Skin of body (tissue), 3 donors: ENCODE measurements at places on chromosomes 6 and 20.

DNA sequence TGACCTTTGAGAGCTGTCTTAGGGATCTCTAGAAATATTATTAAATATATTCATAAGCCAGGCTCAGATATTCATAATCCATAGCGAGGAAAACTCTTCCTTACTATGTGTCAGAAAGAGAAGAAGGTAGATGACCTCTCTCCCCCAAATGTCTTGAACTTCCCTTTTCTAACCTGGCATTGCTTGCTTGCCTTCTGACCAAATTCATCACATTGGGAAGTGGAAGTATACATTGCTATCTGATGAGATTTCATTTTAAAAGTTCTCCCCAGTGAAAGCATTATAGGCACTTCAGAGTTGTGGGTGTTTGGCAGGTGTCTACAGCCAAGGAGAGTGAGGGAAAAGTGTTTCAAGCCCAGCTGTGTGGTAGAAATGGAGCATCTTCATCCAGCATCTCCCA, 197.3 kb downstream of the ZFAND3 start:
- no peak for DNase-seq

- DNase-seq = no peak
Observed at GRCh38 chr6:109081026-109081425, 13.6 kb downstream of the SESN1 start.

- DNase-seq = no peak
Observed at GRCh38 chr6:15017261-15017660, 228.6 kb upstream of the JARID2 start.

DNA sequence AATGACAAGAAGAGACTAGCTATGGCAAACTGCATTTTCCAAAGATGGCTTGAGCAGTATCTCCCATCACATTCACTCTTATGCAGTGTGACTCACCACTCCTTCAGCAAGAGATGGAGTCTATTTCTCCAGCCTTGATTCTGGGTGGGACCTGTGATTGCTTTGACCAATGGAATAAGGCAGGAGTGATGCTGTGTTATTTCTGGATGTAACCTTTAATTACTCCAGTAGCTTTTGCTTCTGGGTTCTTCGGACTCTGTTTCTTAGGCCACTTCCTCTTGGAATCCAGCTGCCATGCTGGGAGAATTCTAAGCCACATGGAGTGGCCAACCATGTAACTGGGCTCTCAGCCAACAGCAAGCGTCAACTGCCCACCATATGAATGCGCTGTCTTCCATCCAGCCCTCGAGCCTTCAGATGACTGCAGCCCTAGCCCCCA, 50.7 kb downstream of the TGM2 start:
- DNase-seq = no peak

DNA sequence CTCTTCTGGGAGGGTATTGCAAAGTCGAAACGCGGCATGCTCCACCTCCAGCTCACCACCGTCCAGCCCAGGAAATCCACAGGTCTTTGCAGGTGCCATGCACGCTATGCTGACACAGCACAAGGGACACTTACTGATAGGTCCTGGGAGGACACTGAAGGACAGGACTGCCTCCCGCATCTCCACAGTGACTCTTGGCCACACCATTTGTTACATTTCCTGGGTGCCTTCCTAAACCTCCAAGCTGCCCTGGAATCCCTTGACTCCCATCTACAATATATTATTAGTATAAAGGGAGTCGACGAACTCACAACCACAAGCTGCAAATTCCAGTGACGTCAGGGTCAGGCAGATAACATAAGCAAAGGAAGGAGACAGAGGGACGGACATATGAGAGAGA, 106.9 kb downstream of the JPH2 start:
- no peak for DNase-seq

DNA sequence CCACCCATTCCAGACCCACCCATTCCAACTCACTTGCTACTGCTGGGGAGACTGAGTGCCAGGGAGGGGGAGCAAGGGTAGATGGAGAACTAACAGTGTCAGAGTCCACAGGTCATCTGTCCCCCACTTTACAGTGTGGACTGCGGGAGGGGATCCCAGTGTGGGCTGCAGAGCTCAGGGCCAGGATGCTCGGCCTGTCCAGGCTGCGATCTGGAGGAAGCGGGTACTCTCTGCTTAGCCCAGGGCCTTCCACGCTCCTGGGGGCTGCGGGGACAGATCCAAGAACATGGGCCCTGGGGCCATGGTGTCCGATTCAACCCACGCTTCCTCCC, 14.1 kb upstream of the GATA5 start:
- DNase-seq = no peak

GRCh38 chr6:34239500-34239825, 2.8 kb downstream of the HMGA1 start:
- no peak for DNase-seq
